ENCODE measurements at places on chromosomes 4 and X.

DNA sequence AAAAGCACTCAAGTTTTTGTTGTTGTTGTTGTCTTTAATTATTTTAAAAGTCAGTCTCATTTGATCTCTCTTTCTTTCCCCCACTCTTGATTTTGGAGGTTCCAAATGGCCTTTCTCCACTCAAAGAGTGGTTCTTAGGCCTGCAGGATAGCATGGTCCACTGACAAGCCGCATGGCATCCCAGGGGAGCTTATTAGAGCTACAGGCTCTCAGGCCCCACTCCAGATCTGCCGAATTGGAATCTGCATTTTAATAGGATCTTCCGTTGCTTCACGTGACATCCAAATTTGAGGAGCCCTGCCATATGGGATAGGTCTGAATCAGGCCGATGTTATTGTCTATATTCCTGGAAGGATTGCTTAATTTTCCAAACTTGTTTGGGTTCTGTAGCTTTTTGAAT is 72.1 kb downstream of the CPE start:
- DNase-seq, result no peak

- no peak for DNase-seq
Measured at GRCh38 chr4:175280153-175280552, 362.0 kb downstream of the ADAM29 start.

GRCh38 chr4:112885897-112886296 is 163.6 kb upstream of the ANK2 start:
- no peak for DNase-seq

DNA sequence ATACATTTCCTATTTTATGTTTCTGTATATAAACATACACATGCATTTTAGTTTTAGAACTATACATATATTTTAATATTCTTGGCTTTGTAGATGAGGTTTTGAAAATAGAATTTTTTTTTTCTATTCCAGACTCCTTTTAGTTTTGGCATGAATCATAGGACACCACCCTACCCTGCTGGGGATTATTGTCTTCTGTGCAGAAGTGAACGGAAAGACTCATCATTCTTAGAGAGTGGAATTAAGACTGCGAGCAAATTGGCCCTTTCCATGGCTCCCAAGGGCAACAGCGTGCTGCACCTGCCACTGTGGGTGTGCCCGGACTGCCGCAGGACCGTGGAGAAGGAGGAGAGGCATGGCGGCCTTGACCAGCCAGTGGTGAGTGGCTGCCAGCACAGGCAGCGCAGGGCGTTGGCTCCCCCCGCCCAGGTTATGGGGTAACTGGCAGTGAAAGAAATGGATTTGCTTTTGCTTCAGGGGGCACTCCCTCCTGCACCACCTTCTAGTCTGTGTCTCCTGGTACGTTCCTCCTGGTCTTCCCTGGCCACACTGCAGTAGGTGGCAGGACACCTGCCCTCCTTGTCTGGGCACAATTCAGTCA is 59.6 kb downstream of the FAM193A start:
- DNase-seq, result no peak

DNA sequence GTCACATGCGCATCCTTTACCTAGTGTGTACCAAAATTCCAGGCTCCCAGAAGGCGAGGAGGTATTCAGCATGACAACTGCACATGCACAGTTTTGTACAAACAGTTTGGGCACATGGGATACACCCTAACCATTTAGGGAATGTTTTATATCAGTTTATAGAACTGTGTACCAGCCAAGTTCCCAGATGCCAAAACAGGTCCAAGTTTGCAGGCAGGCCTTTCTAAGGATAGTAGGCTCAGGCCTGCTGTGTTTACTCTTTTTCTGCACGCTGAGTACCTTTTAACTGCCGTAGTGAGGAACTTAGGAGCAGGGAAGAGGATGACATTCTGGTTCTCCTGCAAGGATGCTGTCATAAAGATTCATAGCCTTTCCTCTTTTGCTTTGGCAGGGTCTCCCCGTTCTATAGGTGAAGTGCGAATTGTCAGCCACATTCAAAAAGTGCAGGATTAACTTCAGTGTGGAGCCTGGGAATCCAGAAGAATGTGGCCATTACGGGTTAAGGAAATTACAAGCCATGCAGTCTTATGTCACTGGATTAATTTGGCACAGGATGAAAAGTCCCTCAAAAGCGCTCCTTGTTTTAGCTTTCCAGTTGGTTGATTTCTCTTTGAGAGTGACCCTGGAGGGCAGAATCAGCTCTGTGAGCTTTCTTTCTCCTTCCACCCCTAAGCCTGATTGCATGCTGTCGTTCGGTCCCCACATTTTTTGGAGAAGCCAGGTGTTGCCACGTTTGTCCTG is 259.8 kb downstream of the ARHGAP10 start:
- no peak for DNase-seq

DNA sequence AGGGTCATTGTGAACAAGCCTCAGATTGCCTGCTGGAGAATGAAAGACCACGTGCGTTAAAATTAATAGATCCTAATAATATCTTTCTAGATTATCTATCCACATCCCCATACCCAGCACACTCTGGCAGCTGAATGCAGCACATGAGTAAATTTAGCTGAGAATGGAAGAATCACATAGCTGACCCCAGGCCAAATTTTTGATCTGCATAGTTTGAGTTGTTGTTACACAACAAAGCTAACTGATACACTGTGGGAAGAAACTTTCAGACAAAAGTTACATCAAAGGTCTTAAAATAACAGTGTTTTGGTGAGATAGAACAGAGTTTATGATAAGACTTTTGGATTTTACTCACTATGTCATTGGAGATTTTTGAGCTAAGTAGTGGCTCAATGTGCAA is 72.4 kb upstream of the ANXA10 start:
- no peak for DNase-seq

- DNase-seq, result no peak
Measured at GRCh38 chr4:146470604-146471003, 51.1 kb downstream of the SLC10A7 start.

GRCh38 chrX:1807301-1807731 is 192.5 kb downstream of the ASMT start:
- DNase-seq, result no peak

DNA sequence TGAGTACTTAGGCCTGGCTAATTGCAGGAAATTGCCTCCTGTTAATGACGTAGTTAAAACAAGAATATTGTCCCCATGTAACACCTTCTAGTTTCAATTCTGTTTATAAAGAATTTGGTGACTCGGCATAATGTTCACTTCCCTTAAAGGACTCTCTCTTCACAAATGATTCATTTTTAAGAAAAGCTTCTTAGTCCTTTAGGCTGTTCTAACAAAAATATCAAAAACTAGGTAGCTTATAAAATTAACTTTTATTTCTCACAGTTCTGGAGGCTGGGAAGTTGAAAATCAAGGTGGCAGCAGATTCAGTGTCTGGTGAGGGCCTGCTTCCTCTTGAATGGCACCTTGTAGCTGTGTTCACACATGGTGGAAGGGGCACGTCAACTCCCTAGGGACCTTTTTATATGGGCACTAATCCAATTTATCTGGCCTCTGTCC is 23.8 kb downstream of the COL25A1 start:
- no peak for DNase-seq

DNA sequence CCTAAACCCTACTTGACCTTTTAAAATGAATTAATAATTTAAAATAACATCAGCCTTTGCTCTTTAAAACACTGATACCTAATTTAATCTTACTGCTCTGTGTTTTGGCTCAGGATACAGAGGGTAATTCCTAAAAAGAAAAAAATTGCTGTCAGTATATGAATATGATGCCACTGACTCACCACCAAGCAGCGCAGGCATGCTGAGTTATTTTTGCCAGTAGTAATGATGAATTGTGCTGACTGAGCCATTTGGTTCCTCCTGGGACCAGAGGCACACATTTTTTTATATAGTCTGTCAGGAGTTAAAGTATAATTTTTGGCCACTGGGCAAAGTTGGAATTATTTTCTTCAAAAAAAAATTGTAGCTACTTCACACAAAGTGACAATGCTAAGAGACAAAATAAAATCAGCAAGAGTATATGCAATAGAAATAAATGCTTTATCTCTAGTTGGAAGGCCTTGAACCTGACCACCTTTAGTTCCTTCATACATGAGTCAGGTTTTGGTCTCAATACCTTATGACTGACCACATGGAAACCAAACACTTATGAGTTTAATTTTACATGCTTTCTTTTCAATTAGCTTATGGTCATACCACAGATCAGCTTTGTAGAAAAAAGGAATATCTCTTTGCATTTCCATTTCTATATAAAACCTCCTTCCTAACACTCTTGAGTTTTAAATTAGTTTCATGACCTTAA is 115.1 kb downstream of the PPP3CA start:
- no peak for DNase-seq

DNA sequence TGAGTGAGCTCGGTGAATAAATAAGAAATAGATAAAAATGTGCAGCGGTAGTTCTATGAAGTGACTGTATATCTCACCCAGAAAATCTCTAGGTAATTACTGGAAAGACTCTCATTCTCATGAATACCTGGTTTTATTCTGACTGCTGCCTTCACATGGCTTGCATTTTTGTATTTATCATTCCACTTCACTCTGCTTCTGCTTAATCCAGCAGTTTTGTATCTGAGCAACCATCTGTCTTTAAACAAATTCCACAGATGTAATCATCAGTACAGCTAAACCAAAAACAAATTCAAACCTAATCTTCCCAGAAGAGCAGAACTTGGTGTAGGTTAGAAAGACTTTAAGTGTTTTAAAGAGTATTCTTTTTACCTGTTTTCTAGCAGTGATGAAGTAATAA is 11.2 kb upstream of the ALB start:
- no peak for DNase-seq

DNA sequence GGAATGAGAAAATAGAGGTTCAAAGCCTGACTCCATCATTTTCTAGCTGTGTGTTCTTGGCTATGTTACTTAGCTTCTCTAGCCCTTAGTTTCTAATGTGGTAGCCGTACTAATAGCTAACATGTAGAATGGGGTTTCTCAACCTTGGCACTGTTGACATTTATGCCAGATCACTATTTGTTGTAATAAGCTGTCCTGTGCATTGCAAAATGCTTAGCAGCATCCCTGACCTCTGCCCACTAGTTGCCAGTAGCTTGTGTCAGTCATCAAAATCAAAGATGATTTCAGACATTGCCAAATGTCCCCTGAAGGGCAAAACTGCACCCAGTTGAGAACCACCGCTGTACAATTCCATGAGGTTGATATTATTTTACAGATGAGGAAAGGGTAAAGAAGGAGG is 18.3 kb upstream of the ADAMTS3 start:
- DNase-seq, result no peak

- no peak for DNase-seq
Measured at GRCh38 chr4:71609651-71610050, 174.2 kb downstream of the GC start.

DNA sequence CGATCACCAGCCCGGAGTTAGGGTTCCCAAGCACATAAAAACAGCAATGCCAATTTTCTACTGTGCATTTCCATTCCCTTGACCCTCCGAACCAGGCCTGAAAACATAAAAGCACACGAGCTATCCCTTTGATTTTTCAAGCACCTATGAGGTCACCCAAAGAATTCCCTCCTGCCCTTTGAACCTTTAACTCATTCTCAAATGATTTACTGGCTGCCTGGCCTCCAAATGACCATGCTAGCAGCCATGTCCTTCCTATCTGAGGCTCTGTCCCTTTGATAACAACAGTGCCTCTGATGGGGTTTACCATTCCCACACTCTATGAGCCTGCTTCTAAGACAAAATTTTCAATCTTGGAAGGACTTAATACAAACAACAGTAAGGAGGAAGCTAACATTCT is 15.2 kb downstream of the SHROOM4 start:
- DNase-seq, result no peak

GRCh38 chr4:76989391-76990061 is 40.0 kb downstream of the SEPTIN11 start:
- DNase-seq, result no peak

DNA sequence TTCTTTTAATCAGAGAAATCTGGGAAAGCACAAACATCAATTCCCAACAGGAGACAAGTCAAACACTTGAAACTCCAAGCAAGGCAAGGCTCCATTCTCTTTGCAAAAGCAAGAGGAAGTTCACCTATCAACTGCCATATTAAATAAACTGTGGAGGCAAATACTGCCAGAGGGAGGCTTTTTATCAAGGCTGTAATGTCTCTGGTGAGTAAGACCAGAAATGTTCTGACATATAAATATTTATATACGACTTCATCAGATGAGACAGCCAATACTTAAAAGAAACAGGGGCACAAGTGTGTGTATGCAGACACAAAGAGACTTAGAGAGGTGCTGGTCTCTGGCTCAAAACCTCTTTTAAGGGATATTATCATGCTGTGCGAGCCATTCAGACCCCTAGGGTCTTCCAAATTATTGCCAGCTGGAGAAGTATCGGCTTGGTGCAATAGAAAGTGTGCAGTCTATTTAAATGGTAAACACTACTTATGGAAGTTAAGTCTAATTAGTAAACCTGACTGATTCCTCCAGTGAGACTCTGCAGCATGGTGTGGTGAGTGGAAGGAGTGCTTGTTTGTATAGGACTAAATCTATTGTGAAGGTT is 24.4 kb downstream of the DCX start:
- DNase-seq, result no peak

- DNase-seq, result no peak
Measured at GRCh38 chr4:107666134-107666533, 53.9 kb downstream of the PAPSS1 start.

DNA sequence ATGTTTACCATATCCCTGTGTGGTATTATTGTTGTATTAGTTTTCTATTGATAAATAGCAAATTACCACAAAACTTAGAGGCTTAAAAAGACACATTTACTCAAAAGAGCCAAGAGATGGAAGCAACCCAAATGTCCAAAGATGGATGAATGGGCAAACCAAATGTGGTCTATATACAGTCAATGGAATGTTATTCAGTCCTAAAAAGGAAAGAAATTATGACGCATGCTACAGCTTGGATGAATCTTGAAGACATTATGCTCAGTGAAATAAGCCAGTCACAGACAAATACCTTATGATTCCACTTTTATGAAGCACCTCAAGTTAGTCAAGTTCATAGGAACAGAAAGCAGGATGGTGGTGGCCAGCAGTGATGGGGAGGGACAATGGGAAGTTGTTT is 144.7 kb downstream of the QDPR start:
- no peak for DNase-seq

- no peak for DNase-seq
Measured at GRCh38 chr4:5266991-5267390, 215.7 kb downstream of the STK32B start.

DNA sequence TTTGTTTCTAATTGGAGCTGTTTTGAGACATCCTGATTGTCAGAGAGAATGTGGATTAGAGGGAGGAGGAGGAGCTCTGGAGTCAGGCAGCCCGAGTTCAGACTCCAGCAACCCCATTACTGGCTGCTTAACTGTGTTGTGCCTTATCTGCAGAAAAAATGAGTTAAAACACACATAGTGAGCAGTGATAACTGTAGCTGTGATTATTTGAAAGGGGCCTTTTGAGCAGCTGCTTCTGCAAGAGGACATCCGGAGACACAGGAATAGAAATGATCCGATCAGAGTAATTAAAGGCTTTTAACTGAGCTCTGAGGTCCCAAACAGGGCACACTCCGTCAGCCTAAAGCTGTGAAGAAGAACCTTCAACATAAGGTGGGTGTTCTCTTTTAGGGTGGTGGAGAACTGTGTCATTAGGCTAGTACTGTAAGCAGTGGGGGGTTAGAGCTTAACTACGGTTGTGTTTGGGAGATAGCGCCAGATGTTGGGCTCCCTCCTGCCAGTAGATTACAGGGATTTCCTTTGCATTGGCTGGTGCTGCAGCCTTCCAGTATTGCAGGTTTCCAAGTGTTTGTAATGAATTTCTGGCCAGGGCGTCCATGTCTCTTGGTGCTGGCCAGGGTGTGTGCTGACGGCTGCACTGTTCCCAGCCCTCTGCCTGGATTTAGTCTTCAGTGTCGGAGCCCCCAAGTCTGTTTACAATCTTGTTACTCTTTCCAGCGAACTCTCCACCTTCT is 24.3 kb downstream of the ADD1 start:
- DNase-seq, result no peak
